CD4-positive, alpha-beta T cell treated with Interleukin-4 for 4 hours (primary cell): ENCODE measurements at places on chromosomes 1 and 21.

- no peak for DNase-seq
Observed at GRCh38 chr1:228957535-228957934, 222.3 kb downstream of the RHOU start.

DNA sequence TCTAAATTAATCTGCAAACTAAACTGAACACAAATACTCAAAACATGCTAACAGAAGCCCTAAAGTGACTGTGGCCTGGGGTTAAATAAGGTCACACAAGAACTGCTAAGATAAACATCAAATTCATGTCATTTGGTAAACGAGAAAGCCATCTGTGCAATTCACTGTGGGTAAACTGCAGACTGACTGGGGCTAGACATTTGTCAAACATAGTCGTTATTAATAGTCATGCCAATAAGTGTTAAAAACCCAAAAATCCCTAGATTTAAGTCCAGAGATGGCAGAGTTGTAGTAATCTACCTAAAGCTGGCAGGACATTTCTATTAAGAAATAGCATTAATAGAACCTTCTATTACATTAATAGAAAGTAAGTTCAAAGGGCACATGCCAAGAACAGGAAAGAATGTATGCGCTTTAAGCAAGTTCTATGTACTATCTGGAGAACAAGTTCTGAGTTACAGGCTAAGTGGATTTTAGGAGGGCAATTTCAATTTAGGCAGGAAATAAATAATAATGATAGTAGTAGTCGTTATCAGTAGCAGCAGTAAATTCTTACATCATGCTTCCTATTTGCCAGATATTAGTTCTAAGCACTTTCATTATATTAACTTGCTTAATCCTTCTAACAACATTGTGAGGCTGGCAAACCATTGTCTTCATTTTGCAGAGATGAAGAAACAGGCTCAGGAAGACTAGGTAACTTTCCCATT is 8.6 kb downstream of the EDEM3 start:
- peak; percentile 64 for DNase-seq

- DNase-seq = no peak
Observed at GRCh38 chr1:199590708-199591107, 436.8 kb upstream of the NR5A2 start.

- DNase-seq = no peak
Observed at GRCh38 chr1:85584264-85584781, 3.8 kb downstream of the CCN1 start.

DNA sequence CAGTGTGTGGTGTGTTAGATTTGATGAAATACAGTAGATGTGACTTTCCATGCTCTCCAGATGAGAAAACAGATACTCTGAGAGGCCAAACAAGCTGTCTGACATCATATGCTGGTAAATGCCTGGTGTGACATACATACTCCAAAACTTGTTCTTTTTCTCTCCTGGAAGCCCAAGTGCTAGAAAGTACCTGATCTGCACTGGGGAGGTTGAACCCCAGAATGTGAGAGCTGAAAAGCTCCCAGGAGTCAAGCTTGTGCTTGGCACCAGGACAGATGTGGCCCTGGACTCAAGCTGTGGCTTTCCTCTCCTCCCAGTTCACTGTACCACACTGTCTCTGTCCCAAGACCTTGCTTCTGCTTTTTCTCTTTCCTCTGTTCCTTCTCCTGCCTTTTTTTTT is 389.0 kb upstream of the USP24 start:
- DNase-seq = no peak

- no peak for DNase-seq
Observed at GRCh38 chr1:41611068-41611931, 126.8 kb upstream of the EDN2 start.

- no peak for DNase-seq
Observed at GRCh38 chr21:16070207-16070651, 340.4 kb downstream of the USP25 start.

DNA sequence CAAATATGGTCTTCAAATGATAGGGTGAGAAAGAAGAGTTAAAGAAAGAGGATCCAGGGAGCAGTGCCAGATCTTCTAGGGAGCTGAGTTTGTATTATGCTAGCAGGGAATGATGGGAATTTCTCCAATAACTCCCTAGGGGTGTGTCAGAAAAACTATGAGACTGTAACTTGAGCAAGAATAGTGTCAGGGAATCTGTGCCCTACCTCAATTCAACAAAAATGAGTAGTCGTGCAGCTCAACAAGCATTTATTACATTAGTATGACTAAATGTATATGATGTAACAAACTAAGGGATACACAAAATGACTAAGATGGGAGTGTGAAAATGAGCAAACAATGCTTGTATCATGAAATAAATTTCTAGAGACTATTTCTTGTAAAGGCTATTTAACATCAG is 24.2 kb downstream of the SPAG17 start:
- DNase-seq = no peak

DNA sequence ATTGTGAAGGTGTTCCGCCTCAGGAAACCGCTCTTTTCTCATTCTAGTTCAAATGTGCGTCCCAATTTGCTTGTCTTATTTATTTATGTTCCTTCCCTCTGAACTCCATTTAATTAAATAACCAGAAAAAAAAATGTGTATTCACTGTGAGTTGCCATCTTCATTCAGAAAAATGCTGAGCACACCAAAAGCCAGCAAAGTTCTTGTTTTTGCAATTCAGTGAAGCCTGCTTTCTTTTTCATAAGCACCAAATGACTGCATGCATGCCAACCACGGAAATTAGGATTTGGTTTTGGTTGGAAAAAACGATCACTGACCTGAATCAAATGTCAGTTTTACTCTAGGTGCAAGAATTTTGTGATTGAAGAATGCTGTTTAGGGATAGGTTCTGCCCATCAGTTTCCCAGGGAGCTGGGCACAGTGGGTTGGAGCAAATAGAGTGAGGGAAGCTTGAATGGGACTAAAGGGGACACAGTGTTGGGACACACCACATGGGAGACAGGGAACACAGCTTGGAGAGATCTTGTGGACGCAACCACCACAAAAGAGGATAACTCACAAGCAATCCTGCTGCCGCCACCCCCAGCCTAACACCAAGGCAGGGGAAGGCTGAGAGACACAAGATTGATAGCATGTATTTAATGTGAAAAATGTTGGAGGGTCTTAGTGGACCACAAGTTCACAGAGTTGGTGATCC is 183.4 kb upstream of the GALNT2 start:
- DNase-seq = no peak

DNA sequence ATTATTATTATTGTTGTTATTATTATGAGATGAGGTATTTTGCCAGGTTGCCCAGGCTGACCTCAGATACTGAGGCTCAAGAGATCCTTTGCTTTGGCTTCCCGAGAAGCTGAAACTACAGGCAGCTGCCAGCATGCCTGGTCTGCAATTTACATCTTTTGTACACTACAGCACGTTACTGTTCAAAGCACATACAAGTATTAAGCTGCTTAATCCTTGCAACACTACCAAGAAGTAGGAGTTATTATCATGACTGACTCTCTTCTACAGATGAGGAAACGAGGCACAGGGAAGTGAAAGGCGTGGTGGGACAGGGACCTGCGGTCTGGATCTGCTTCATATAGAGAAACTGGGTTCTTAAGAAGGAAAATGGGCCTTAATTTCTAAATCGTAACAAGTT is 11.6 kb downstream of the ERG start:
- no peak for DNase-seq

- DNase-seq = peak; percentile 88
Observed at GRCh38 chr1:39845569-39846566, 37.4 kb downstream of the TRIT1 start.

GRCh38 chr1:33137800-33138199 is 44.0 kb downstream of the TRIM62 start:
- DNase-seq = peak; percentile 11

GRCh38 chr1:185487026-185487425 is 170.0 kb upstream of the IVNS1ABP start:
- no peak for DNase-seq

DNA sequence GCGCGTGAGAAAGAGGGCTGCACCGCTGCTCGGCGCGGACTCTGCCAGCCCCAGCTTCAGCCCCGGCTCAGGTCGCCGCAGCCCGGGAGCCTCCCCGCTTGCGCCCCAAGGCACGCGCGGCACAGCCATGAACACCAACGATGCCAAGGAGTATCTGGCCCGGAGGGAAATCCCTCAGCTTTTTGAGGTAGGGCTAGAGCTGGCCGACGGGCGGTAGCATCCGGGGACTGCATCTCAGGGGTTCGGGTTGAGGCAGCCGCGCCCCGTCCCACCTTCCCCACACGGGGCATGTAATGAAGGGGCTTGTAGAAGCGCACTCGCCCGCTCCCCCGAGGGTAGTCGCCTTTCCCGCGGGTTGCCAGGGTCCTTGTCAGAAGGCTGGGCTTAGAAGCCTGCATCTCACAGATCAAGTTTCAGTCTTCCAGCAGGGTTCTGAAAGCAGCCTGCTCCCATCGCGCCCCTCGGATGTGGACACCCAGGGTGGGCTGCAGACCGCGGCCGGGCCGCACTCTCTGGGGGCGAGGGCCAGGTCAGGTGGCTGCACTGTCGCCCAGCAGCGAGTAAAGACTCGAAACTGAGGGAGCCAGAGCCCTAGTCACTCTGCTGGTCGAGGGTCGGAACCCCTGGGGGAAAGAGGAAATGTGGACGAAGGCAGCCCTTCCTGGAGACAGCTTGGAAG is 507 bp downstream of the AK5 start:
- DNase-seq = no peak

- DNase-seq = no peak
Observed at GRCh38 chr21:40706176-40706575, 140.8 kb downstream of the DSCAM start.

- no peak for DNase-seq
Observed at GRCh38 chr1:149936170-149936991, at the start of gene MTMR11. Gene MTMR11 (minus strand): TSS chr1:149936879. CDS start chr1:149936647, 232 bp downstream.

- no peak for DNase-seq
Observed at GRCh38 chr1:4375812-4376211, 278.6 kb upstream of the AJAP1 start.

GRCh38 chr1:26616881-26617280 is 78.9 kb upstream of the ARID1A start:
- no peak for DNase-seq

DNA sequence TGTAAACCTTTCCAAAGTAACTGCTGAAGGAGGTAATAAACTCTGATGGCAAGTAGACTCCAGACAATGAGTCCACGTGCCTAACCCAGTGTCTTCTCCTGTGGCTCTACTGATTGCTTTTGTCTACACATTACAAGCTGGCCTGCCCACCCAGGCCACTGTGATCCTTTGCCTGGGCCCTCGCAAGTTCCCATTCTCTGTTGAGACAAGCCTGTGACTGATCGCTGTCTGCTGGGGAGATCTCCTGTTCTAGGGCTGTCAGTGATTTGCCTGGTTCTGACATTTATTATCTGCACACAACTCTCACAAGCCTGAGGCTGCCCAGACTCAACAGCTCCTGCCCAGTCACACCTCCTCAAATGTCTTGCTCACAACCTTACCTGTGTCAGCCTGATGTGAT is 81.4 kb downstream of the CYYR1 start:
- no peak for DNase-seq

- no peak for DNase-seq
Observed at GRCh38 chr1:149937759-149938158, 1.1 kb upstream of the MTMR11 start.

- DNase-seq = no peak
Observed at GRCh38 chr1:31515056-31515775, 61.1 kb upstream of the TINAGL1 start.

DNA sequence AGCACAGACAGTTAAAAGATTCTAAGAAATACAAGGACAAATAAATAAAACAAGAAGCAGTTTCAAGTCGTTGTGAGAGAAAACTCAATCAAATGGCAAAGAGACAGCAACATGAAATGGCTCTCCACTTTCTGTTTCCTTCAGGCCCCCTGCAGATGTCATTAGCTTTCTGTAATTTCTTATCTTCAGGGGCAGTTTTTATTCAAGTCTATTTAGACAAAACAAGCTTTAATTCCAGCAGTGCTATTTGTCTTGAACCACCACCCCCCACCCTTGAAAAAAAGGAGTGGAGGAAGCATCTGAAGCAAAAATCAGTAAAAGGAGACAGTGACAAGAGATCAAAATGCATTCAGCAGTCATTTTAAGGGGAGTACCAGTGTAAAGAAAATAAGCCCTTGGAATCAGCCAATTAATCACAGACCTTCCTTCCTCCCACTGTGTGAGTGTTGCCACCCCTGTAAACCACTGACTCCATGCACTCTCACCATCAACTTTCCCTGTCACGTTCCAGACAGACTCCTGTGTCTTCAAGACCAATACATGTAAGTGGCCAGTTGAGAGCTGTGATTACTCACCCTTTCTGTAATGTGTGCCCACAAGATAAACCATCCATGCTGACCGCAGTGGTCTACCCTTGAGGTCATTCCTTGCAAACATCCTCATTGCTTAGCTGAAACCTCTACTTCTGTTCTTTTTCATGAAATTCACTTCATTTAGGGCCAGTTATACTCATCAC is 136.1 kb upstream of the HOOK1 start:
- no peak for DNase-seq

DNA sequence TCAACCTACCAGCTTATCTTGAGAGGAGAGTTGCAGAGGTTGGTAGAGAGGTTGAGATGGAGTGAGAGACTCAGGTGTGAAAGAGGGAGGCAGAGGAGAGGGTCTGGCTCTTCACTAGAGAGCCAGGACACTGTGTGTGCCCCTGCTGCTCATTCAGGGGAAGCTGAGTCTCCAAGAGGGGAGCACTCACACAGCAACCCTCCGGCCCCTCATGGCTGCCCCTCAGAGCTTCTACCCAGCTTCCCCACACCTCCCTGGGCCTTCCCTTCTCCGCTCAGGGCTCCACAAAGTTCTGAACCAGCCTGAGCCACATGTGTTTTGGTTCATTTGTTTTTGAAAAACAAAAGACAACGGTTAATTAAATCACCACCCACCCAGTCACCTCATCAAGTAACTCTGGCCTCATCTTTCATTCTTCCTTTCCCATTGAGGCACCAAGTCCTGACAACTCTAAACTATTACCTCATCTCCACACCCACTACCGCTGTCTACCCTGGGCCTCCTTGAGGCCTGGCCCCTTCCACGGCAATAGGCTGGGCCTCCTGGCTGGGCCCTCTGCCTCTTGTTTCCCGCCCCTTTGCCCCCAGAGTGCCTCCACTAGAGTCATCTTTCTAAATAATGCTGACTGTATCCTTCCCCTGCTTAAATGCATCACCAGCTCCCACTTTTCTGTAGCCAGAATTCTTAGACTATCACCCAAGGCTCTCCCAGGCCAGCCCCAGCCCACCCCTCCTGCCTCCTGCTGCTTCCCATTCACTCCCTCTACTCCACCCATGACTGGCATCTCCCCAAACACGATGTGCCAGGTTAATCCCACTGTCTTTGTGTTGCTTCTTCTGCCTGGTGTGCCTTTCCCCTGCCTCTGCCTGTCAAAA is 33.0 kb downstream of the TNNT2 start:
- DNase-seq = no peak

GRCh38 chr1:17122521-17123164 is 3.4 kb upstream of the PADI2 start:
- no peak for DNase-seq
